ENCODE measurements at places on chromosomes 1 and 21. TPM values are rescaled to one million over a fixed set of nuclear protein-coding genes. Genes with fewer than 3 reads are reported as not detected.

Gene IL10
- 1.4 TPM for total RNA-seq

Gene UTP25
- total RNA-seq, result 6.8 TPM

Gene CLCA4
- 1.8 TPM for total RNA-seq

Gene RNU1-1
- 34,682 TPM for total RNA-seq

Gene FCAMR
- not detected for total RNA-seq

Gene OPRD1
- total RNA-seq, result 0.20 TPM

Gene GFI1
- 1.9 TPM for total RNA-seq

Gene KRTAP22-1
- total RNA-seq, result not detected

Gene GUCA2A
- total RNA-seq, result not detected

Gene FAM167B
- total RNA-seq, result 1.3 TPM

Gene SH3BGR
- 12.4 TPM for total RNA-seq

Gene RGS4
- total RNA-seq, result 1.4 TPM

Gene KRTAP12-1
- 2.0 TPM for total RNA-seq

Gene CSDE1
- 487 TPM for total RNA-seq

Gene LRRC53
- not detected for total RNA-seq
